T47D (cell line): ENCODE measurements at places on chromosomes 3 and 15.

DNA sequence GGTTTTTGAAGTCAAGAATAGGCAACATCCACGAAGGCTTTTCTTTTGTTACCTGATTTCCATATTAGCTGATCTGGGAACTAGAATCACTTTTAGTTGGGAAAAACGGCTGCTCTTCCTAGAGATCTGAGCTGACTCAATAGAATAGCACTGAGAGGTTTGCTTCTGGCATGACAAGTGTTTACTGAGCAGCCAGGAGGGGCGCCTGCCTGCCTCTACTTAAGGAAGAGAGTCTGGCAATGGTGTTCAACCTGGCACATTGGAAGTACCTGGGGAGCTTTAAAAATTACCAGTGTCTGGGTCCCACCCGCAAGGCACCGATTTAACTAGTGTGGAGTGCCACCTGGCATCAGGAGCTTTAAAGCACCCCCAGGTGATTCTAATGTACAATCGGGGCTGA is 34.4 kb downstream of the FAM43A start:
- no peak for DNase-seq

- DNase-seq, result no peak
Measured at GRCh38 chr3:13498354-13499060, 18.4 kb downstream of the HDAC11 start.

- no peak for DNase-seq
Measured at GRCh38 chr15:90047956-90048575, 46.9 kb downstream of the ZNF710 start.

DNA sequence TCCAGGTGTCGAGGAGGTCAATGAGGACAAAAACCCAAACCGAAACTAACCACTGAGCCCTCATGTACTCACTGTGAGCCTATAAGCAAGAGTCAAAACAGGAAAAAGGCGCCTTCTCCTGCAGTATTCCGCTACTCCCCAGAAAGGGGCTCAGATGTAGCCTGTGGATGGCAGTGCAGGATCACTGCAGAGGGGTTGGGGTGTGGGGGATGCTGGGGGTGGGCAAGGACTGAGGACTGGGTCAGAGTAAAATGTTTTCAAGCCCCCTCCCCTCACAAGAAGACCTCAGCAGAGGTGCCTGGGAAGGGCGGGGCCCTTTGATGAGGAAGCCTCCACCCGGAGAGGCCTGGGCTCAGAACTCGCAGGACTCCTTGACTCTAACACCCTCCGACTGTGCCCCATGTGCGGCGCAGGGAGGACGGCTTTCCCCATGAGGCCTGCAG is 170.1 kb downstream of the OSBPL10 start:
- DNase-seq, result no peak

- DNase-seq, result no peak
Measured at GRCh38 chr3:58013973-58014649, 5.9 kb downstream of the FLNB start.

DNA sequence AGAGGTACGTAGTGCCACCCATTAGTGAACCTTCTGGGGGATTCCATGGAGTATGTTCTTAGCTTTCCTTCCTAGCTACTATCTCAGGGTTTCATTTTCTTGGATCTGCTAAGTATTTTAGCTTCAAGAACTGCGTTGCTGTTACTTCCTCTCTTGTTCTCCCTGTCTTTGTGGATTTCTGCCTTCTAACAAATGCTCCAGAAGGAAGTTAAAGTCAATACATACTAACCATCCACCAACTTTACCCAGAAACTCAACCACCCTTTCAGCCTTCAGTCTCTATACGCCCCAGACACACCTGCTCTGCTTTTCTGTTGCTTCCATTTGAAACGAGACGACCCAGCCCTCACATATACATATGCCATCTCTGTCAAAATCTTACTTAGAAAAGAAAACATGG is 2.4 kb upstream of the KLF13 start:
- DNase-seq, result no peak

- peak; percentile 57 for DNase-seq
Measured at GRCh38 chr15:64775551-64776401, at the start of gene RBPMS2. TSS of gene RBPMS2 (minus strand) at chr15:64775589. CDS start at chr15:64775319, 270 bp downstream.

GRCh38 chr3:71185733-71186455 is 397.6 kb downstream of the FOXP1 start:
- DNase-seq, result no peak

- DNase-seq, result no peak
Measured at GRCh38 chr3:126025862-126026261, 56.9 kb downstream of the ROPN1B start.

DNA sequence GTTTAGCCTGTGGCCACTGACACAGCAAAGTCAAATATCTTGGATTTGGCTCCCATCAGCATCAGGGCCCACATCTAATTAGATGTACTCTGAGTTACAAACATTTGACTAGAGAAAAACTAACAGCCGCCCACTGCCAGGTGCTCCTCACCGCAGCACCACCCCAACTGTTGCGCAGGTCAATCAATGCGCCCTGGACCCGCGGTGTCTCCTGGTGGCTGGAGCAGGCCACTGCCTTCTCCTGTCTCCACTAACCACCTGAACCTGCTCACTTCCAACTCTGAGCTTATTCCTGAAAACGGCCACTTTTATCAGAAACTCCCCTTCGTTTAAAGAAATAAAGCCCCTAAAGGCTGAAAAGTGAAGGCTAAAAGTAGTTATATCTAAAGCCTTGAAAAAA is 4.3 kb downstream of the RIOX2 start:
- no peak for DNase-seq

DNA sequence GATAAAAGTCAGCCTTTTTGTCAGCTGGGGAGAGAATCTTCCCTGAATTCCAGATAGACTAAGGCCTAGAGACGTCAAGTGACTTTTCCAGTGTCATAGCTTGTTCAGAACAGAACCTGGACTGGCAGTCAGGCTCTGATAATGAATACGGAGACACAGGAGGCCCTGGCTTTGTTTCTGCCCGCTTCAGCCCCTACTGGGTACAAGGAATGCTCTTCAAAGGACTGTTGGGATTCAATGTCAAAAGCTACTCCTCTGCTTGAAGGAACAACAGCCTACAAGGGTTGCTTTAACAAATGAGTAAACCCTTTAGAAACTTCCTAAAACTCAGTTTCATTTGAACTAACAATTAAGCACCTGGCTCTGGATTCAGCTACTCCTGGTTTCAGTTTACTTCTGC is 412.3 kb downstream of the OXSM start:
- DNase-seq, result no peak

DNA sequence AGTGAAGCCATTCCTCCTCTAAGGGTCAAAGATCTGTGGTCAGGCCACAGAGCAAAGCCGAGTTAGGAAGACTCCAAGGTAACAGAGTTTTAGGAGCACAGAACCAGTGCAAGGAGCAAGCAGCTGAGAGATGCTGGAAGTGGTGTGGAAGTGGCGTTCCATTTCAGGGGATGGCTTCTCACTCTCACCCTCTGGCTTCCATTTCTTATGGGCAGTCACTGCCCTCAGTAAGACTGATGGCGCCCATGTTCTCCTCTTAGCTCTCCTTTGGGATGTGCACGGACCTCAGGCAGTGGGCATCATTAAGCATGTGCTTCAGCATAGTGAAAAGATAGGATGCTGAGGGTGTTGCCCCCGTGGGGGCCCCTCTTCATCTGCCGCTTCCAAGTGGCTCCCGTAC is 90.3 kb downstream of the ASB7 start:
- no peak for DNase-seq

DNA sequence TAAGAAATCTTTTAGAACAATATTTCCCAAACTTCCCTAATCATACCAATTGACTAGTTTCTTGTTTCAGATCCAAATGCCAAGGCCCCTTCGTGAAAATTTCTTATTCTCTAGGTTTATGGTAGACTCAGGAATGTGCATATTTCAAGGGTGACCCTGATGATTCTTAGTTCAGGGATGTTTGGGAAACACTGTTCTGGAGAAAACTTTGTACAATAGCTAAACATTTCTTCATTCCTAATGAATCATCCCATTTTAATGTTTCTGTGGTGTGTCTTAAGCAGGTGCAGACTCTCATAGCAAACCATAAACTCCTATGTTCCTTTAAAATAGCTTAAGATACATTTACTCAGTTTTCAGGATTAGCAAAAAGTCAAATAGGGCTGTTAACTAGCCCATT is 314.5 kb downstream of the TIGIT start:
- DNase-seq, result no peak

- DNase-seq, result no peak
Measured at GRCh38 chr3:52333869-52334557, 17.9 kb downstream of the DNAH1 start.

GRCh38 chr3:168813225-168813802 is 717.6 kb upstream of the GOLIM4 start:
- DNase-seq, result no peak

DNA sequence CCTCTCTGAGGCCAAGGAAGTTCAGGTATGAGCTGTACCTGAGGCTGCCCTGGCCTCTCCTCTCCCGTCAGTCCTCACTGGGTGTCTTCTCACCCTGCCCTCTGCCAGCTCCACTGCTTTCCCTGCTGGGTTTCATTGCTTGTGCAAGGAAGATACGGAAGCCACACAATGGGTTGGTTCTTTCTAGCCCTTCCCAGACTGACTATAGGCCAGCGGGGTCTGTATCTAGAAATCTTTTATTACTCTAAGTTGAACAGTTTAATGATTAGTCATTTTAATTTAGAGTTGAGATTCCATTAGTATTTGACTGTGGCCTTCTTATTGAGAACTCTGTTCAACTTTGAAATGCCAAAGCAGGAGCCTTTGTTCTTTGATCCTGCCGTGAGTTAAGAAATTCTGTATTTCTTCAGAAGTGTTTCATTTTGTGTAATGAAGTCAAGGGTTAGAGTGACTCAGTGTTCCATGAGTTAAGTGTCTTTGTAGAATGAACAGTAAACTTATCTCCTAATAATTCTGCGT is 16.2 kb downstream of the C3orf62 start:
- no peak for DNase-seq

GRCh38 chr3:109702252-109702651 is 364.9 kb upstream of the DPPA4 start:
- DNase-seq, result no peak

DNA sequence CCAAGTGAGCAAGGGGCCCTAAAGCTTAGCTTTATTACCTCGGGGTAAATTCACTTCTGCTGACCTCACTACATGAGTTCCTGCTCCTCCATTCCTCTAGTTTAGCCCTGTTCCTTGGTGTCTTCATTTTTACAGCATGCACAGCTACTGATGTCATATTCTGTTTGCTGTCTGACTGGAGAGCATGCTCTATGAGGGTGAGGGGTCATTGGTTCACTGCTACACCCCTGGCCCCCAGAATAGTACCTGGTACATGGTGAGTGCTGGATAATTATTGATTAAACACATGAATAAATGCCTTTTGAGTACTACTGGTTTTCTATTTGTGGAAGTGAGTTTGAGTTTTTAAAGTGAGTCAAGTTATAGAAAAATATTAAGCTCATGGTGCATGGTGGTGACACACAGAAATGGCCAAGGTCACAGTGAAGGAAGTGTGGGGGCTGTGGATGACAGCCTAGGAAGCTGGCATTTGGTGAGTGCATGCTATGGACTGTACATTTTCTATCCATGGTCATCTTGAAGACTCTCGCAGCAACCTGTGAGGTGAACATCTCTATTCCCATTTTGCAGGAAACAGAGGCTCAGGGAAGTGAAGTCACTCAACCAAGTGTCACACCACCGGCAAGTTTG is 34.0 kb downstream of the RPLP1 start:
- DNase-seq, result no peak

GRCh38 chr3:134339331-134339730 is 34.9 kb downstream of the AMOTL2 start:
- DNase-seq, result no peak
